ENCODE measurements at places on chromosomes 7 and 10.
A peak's percentile ranks its signal among the peaks of the same experiment; 100 is the strongest.

GRCh38 chr7:107996072-107996882, 6.7 kb downstream of the LAMB1 start:
- DNase-seq = no peak

GRCh38 chr7:127252778-127253280, at the start of gene GRM8:
GRM8 (minus strand) TSS chr7:127252941.
- no peak for DNase-seq

DNA sequence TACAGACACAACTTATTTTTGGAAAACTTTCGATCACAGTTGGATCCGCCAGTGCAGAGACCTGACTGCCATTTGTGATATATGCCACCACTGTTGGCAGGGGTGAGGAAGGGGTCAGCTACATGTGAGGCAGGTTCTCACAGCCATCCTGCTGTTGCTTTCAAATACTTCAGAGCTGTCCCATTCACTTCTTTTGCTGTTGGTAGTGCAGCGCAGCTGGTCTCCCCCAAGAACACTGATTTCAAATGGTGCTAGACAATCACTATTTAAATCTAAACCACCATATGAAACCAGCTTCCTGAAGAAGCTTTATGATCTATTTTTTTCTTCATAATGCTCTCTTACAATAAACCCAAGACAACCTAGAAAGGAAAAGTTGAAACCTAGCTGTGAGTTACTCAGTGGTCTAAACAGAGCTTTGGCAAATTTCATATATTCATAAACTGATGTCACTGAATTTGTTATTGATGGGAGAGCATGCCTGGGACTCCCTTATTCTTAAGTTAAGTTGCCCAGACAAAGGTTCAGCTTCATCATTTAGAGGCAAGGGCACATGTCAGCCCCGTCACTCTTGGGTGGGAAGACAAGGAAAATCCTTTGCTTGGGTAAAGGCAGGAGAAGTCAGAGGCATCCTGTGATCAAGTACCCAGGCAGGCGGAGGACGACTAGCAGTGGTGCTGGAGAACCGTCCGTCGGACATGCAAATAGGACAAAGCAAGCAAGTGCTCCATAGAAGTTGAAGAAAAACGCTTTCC, 143.4 kb upstream of the KLF14 start:
- DNase-seq = no peak

GRCh38 chr10:77431209-77431611, 206.4 kb downstream of the KCNMA1 start:
- DNase-seq = no peak

DNA sequence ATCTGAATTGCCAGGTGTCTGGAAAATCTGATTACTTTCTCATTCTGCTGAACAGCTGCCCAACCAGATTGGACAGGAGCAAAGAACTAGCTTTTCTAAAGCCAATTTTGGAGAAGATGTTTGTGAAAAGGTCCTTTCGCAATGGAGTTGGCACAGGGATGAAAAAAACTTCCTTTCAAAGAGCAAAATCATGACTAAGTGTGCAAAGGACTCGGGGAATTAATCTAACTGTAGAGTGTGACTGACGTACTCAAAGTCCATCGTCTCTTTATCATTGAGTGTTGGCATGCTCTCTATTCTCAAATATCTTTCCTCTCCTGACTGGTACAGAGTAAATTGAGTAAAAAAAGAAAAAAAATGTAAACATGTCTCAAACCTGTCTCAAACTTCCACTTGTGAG, 3.3 kb downstream of the NPS start:
- no peak for DNase-seq

DNA sequence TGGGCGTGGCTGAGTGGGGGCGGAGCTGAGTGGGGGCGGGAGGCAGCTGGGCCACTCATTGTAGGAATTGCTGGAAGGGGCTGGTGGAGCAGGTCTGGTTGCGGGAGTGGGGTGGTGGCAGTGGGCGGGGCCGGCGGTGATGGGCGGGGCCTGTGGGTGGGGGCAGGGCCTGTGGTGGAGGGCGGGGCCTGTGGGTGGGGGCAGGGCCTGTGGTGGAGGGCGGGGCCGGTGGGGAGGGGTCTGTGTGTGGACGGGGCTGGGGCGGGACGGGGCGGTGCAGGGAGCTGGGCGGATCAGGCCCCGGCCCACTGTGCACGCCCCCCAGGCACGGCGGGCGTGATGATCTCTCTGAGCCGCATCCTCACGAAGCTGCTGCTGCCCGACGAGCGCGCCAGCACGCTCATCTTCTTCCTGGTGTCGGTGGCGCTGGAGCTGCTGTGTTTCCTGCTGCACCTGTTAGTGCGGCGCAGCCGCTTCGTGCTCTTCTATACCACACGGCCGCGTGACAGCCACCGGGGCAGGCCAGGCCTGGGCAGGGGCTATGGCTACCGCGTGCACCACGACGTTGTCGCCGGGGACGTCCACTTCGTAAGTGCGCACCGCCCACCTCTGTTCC, 14.0 kb downstream of the SLC29A4 start:
- DNase-seq = peak; percentile 68

DNA sequence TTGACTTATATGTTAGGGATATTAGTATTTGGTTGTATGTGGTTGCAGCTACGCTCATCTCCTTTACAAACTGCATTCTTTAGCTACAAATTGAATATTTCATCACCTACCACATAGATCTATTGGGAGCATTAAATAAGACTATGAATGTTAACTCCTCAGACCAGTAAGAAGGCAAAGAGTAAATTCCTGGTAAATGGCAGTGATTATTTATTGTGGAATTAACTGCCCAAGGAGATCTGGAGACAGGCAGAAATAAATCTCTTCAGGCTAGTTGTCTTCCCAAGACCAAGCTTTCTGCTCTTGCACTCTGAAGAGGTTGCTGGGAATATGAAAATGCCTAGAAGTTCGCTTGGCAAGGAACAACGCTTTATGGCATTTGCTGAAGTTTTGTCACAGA, 74.6 kb downstream of the ANLN start:
- no peak for DNase-seq

DNA sequence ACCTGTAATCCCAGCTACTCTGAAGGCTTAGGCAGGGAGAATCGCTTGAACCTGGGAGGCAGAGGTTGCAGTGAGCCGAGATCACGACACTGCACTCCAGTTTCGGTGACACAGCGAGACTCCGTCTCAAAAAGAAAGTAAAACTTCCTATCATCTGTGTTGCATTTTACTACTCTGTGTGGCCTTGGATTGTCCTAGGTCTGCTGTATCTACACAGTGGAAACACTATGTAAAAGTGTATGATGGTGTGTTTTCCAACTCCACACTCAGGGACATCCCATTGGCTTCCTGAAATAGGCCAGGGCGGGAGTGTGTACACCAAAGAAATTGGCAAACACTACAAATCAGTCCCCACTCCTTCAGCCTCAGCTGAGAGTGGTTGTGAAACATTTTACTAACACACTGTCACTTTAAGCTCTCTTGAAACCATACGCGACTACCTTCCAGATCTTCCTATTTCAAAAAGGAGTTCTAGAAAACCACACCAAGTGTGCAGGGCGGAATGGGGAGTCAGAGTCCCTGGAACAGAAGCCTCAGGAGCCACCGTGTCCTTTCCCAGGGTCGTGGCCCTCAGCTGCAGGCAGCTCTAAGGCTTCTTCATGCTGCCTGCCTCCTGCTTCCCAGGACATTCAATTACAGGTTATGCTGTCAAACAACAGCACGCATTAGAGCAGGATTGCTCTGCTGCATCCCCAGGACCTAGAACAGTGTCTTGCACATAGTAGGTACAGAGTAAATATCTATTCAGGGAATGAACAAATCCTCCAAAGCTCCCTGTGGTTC, 275.4 kb downstream of the PARD3 start:
- no peak for DNase-seq

DNA sequence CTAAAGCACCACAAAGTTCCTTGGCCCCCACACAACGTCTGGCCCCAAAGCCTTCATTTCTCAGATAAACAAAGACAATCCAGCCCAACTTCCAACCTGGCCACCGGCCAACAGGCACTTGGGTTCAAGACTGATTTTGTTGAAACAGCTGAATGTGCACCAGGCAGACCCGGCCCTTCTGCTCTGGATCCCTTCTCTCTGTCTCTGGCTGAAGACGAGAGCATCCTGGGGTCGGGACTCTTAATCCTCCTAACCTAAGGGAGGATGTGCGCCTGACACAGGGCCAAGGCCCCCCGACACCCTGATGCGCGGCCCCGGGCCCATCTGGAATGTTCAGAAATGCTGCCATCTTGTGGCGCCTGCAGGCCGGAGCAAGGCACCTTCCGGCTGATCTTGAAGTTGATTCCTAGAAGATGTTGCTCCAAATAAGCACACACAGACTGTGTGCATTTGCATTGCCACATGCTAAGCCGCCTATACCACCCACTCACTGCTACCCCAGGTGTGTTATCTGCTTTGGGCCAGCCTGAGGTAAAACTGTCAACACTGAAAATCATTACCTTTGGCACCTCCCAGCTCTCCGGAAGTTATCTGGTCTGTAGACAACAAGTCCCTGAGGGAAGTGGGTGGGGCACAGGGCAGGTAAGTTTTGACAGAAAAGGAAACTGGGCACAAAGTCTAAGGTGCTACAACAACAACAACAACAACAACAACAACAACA, 98.4 kb upstream of the HABP2 start:
- DNase-seq = no peak

- no peak for DNase-seq
Measured at GRCh38 chr7:119037941-119038340, 813.4 kb downstream of the ANKRD7 start.

GRCh38 chr10:126685756-126686155, 15.3 kb upstream of the C10orf90 start:
- DNase-seq = no peak

DNA sequence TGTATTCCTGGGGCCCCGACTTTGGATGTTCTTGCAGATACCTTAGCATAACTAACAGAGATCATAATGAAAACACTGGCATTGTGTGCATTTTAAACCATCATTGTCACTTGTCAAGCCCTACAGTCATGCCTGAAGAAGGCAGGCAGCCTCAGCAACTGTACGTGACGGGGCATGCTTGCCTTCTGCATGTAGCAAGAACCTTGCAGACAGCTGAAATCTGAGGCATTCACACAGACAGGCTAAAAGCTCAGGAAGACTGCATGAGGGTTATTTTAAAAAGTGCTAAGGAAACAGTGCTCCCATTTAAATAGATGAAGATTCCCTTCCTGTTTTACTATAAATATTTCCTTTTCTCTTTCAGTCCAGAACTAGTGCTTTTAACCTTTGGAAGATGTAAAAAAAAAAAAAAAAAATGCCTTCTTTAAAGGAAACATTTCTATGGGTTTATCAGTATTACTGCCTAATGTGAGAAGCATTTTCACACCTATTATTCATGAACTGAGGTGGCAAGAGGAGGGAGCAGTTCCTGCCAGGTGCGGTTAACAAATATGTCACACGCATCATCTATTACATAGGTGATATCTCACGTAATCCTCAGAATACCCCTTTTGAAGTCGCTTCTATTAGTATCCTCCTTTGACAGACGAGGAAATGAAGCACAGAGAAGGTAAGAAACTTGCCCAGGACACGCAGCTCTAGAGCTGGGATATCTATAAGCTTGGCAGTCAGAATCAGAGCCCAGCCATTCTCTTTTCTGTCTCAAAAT, 88.1 kb downstream of the PRKCQ start:
- DNase-seq = peak; percentile 49

GRCh38 chr7:77797734-77798393, 370 bp downstream of the TMEM60 start:
- no peak for DNase-seq

- no peak for DNase-seq
Measured at GRCh38 chr10:224571-224970, 89.3 kb downstream of the ZMYND11 start.

DNA sequence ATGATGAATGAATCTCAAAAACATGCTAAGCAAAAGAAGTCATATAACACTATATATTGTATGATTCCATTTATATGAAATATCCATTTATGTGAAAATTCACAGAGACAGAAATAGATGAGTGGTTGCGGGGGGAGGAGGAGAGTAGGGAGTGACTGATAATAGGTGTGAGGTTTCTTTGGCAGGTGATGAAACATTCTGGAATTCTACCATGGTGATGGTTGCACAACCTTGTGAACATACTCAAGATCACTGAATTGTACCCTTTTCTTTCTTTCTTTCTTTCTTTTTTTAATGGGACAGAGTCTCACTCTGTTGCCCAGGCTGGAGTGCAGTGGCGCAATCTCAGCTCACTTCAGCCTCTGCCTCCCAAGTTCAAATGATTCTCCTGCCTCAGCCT, 10.7 kb downstream of the SVOPL start:
- DNase-seq = no peak

- no peak for DNase-seq
Measured at GRCh38 chr7:19248115-19248514, 102.9 kb upstream of the FERD3L start.

- DNase-seq = no peak
Measured at GRCh38 chr10:121627876-121628581, 29.8 kb upstream of the FGFR2 start.
